ENCODE measurements at places on chromosomes 3 and 15. TPM values are rescaled to one million over a fixed set of nuclear protein-coding genes. Genes with fewer than 3 reads are reported as not detected.
A peak's percentile ranks its signal among the peaks of the same experiment; 100 is the strongest.

GRCh38 chr15:39336926-39337325, 244.0 kb upstream of the THBS1 start:
- H3K27me3 ChIP-seq, result no peaks in the 10 kb centered on the region
- no peak overlapping the region for H3K4me3 ChIP-seq
- no peak overlapping the region for H3K27ac ChIP-seq
- no peaks in the 10 kb centered on the region for H3K4me1 ChIP-seq
- H3K36me3 ChIP-seq, result no peaks in the 10 kb centered on the region
- DNase-seq, result no peak

GRCh38 chr3:10982782-10983181, 9.8 kb upstream of the SLC6A1 start:
- no peaks in the 10 kb centered on the region for H3K36me3 ChIP-seq
- DNase-seq, result no peak
- H3K4me1 ChIP-seq, result peaks cover 18% of the 10 kb centered on the region
- no peak overlapping the region for H3K27ac ChIP-seq
- H3K4me3 ChIP-seq, result no peak overlapping the region
- no peaks in the 10 kb centered on the region for H3K27me3 ChIP-seq

GRCh38 chr3:103919327-103919726, 1447.4 kb upstream of the ALCAM start:
- no peaks in the 10 kb centered on the region for H3K27me3 ChIP-seq
- H3K4me3 ChIP-seq, result no peak overlapping the region
- H3K36me3 ChIP-seq, result no peaks in the 10 kb centered on the region
- no peak overlapping the region for H3K27ac ChIP-seq
- DNase-seq, result no peak

DNA sequence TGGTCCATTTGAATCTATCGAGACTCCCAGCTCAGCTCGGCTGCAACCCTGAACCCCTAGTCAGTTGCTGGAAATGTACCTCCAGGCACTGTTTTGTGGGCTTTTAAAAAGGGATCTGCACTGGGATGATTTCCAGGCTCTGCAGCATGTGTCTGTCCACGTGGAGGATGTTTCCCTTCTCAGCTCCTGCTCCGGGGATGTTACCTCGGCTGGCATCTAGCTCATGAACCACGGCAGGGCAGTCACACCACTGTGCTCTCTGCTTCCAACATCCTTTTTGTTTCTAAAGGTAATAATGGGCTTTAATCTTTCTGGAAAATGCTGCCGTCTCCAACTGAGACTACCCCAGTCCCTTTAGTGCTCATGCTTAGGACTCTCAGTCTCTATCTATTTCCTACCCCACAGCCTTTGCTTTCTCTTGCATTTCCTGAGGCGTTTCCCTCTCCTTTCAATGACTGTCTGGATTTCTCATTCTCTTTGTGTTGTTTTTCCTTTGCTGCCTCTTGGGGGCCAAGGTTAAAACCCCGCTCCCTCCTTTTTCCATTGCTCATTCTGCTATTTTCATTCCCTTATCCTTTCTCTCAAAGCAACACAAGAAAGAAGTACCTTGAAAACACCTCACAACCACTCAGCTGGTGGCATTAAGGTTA, 42.9 kb upstream of the AKAP13 start:
- no peak for DNase-seq
- peaks cover 53% of the 10 kb centered on the region for H3K4me1 ChIP-seq
- H3K27ac ChIP-seq, result peak overlapping the region; percentile 83
- no peak overlapping the region for H3K4me3 ChIP-seq

- no peak for DNase-seq
- no peak overlapping the region for H3K27ac ChIP-seq
- H3K27me3 ChIP-seq, result no peaks in the 10 kb centered on the region
- no peak overlapping the region for H3K4me3 ChIP-seq
Measured at GRCh38 chr3:88936831-88937230, 170.6 kb upstream of the EPHA3 start.

DNA sequence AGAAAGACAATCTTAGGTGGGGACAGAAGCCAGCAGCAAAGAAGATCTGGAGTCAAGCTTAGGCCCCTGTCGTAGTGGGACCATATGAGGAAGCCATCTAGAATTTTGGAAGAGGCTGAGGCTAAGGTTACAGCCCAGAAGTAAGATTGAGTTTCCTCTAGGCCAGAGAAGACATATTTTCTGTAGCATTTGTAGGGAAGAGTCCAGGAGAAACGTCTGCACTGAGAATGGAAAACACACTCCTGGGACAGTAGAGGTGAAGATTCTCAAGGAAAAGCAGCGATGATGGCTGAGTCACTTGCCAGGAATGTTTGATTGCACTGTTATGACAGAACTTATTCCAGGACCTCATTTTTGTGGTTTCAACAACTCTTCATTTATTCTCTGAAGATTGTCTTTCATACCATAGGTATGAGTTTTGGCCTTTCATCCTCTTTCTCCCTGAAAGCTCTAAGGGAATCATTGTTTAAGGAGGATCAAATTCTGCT, 107.2 kb downstream of the GTPBP8 start:
- DNase-seq, result no peak
- no peaks in the 10 kb centered on the region for H3K36me3 ChIP-seq
- H3K27ac ChIP-seq, result no peak overlapping the region
- H3K4me3 ChIP-seq, result no peak overlapping the region

- H3K27me3 ChIP-seq, result no peaks in the 10 kb centered on the region
- H3K27ac ChIP-seq, result no peak overlapping the region
- no peak overlapping the region for H3K4me3 ChIP-seq
- peaks cover 35% of the 10 kb centered on the region for H3K4me1 ChIP-seq
- H3K36me3 ChIP-seq, result peaks cover 16% of the 10 kb centered on the region
Measured at GRCh38 chr3:196274585-196274984, 12.9 kb downstream of the PCYT1A start.

- no peaks in the 10 kb centered on the region for H3K27me3 ChIP-seq
- H3K4me3 ChIP-seq, result no peak overlapping the region
- no peak for DNase-seq
- H3K4me1 ChIP-seq, result no peaks in the 10 kb centered on the region
- H3K36me3 ChIP-seq, result peaks cover 13% of the 10 kb centered on the region
- H3K27ac ChIP-seq, result no peak overlapping the region
Measured at GRCh38 chr15:55387027-55387426, 21.1 kb downstream of the CCPG1 start.

GRCh38 chr3:111749171-111750170, 109.6 kb upstream of the PHLDB2 start:
- H3K4me3 ChIP-seq, result no peak overlapping the region
- no peak overlapping the region for H3K27ac ChIP-seq
- H3K27me3 ChIP-seq, result no peaks in the 10 kb centered on the region
- no peak for DNase-seq

DNA sequence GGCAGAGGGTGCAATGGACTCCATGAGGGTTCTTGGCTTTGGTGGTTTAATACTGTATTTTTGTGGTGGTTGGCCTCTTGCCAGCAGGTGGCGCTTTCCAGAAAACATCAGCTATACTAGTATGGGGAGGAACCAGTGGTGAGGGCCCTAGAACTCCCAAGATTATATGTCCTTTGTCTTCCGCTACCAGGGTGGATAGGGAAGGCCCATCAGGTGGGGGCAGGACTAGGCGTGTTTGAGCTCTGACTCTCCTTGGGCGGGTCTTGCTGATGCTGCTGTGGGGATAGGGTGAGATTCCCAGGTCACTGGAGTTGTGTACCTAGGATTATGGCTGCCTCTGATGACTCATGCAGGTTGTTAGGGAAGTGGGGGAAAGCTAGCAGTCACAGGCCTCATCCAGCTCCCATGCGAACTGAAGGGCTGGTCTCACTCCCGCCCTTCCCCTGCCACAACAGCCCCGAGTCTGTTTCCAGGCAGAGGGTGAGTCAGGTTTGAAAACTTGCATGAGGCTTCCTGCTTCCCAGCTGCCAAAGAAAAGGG, 357.7 kb downstream of the OTOL1 start:
- H3K36me3 ChIP-seq, result no peaks in the 10 kb centered on the region
- no peaks in the 10 kb centered on the region for H3K27me3 ChIP-seq
- no peak for DNase-seq

GRCh38 chr3:11602886-11603527, 40.7 kb downstream of the VGLL4 start:
- no peak overlapping the region for H3K4me3 ChIP-seq
- DNase-seq, result no peak
- H3K36me3 ChIP-seq, result peaks cover 2% of the 10 kb centered on the region
- no peaks in the 10 kb centered on the region for H3K27me3 ChIP-seq
- H3K4me1 ChIP-seq, result peaks cover 39% of the 10 kb centered on the region

DNA sequence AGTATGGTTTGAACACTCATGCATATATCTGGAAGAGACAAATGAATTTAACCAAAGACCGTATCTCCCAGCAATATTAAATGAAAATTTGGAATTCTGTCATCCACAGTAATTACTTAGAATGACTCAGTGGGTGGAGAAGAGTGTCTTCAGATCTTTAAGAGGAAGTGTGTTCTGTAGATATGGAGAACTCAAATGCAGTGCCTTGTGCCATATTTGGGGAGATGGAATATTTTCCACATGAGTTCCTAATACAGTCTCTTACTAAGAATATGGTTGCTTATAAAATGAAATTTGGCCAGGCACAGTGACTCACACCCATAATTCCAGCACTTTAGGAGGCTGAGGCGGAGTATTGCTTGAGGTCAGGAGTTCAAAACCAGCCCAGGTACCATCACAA, 40.5 kb downstream of the ANO10 start:
- no peaks in the 10 kb centered on the region for H3K27me3 ChIP-seq
- H3K4me1 ChIP-seq, result no peaks in the 10 kb centered on the region
- no peak overlapping the region for H3K27ac ChIP-seq
- H3K36me3 ChIP-seq, result peaks cover 14% of the 10 kb centered on the region

- no peak overlapping the region for H3K27ac ChIP-seq
- no peaks in the 10 kb centered on the region for H3K27me3 ChIP-seq
- no peak overlapping the region for H3K4me3 ChIP-seq
- H3K36me3 ChIP-seq, result no peaks in the 10 kb centered on the region
Measured at GRCh38 chr3:22594990-22595389, 608.1 kb upstream of the UBE2E2 start.

DNA sequence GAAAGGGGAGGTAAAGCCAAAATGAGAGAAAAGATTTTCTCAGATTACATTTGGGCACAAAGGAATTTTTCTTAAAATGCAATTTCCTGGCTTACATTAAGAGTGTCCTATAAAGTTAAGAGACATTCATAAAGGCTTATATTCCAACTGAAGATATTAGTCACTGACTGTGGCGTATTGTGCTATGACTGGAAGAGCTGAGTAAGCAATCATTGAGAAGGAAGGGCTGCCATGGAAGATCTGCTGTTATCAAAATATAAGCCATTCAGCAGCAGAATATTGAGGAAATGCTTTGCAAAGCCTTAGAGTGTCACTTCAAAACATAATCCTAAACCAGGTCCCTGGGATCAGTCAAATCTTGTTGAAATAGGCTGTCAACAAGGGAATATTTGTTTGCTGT, 593.9 kb downstream of the TUSC7 start:
- no peaks in the 10 kb centered on the region for H3K36me3 ChIP-seq
- DNase-seq, result no peak
- H3K27me3 ChIP-seq, result no peaks in the 10 kb centered on the region
- no peak overlapping the region for H3K27ac ChIP-seq
- no peaks in the 10 kb centered on the region for H3K4me1 ChIP-seq

GRCh38 chr15:68592054-68592453, 13.3 kb downstream of the CORO2B start:
- no peaks in the 10 kb centered on the region for H3K36me3 ChIP-seq
- H3K27me3 ChIP-seq, result peaks cover 4% of the 10 kb centered on the region
- no peak overlapping the region for H3K27ac ChIP-seq
- peaks cover 5% of the 10 kb centered on the region for H3K4me1 ChIP-seq
- no peak for DNase-seq

DNA sequence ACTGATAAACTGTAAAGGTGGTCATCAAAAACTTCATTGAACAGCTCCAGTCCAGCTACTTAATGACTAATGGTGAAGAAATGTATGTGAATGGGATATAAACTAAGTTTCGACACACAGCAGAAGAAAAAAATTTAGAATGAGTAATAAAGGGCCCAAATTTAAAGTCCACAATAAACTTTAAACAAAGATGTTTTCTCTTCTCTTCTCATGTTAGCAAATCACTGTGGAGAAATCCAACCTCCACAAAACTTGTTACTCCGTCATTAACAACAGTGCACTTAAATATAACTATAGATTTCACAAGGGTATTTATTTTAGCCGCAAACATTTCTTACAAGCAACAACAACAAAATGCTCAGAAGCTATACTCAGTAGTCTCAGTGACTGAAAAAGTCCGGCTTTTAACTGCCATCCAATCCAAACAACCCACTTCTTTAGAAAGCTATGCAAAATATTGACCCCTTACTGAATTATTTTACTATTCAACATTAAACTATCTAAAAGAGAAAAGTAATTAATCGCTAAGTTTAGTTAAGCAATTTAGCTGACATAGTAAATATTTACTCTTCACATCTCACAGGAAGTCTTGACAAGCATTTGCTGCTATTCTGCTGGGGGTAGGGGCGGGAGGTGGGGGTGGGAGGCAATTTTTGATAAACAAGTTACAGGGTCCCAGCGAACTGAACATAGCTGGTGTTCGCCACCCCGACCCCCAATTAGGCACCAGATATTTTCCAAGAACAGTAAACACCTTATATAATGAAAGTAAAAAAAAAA, 2.4 kb downstream of the IGF2BP2 start:
- no peak for DNase-seq
- peak overlapping the region; percentile 76 for H3K4me3 ChIP-seq
- peaks cover 16% of the 10 kb centered on the region for H3K4me1 ChIP-seq
- H3K27ac ChIP-seq, result no peak overlapping the region
- H3K36me3 ChIP-seq, result no peaks in the 10 kb centered on the region

- H3K4me3 ChIP-seq, result no peak overlapping the region
- H3K27me3 ChIP-seq, result no peaks in the 10 kb centered on the region
- peaks cover 52% of the 10 kb centered on the region for H3K4me1 ChIP-seq
- DNase-seq, result no peak
- no peak overlapping the region for H3K27ac ChIP-seq
Measured at GRCh38 chr15:65828585-65828984, 36.5 kb upstream of the DENND4A start.

- no peak overlapping the region for H3K4me3 ChIP-seq
- H3K27ac ChIP-seq, result no peak overlapping the region
- DNase-seq, result no peak
- no peaks in the 10 kb centered on the region for H3K36me3 ChIP-seq
Measured at GRCh38 chr3:127159543-127159942, 33.4 kb upstream of the PRR23E start.

- peaks cover 81% of the 10 kb centered on the region for H3K36me3 ChIP-seq
- no peak for DNase-seq
- no peaks in the 10 kb centered on the region for H3K27me3 ChIP-seq
- H3K4me1 ChIP-seq, result peaks cover 15% of the 10 kb centered on the region
- no peak overlapping the region for H3K27ac ChIP-seq
Measured at GRCh38 chr3:183664913-183665381, 29.5 kb downstream of the KLHL24 start.

- peak; percentile 79 for DNase-seq
- no peaks in the 10 kb centered on the region for H3K27me3 ChIP-seq
Measured at GRCh38 chr3:13276438-13277195, 143.5 kb downstream of the NUP210 start.

Gene NEK11
- total RNA-seq, result 3.3 TPM

Gene PPP2R3A
- 136 TPM for total RNA-seq

Gene TIMMDC1
- 224 TPM for total RNA-seq

Gene FAM174B
- 14.4 TPM for total RNA-seq

Gene ADGRG7
- not detected for total RNA-seq

Gene SAMD7
- total RNA-seq, result not detected

Gene GOLGA8T
- not detected for total RNA-seq

Gene ZIC1
- not detected for total RNA-seq
